ENCODE measurements at places on chromosomes 5 and 9. TPM values are rescaled to one million over a fixed set of nuclear protein-coding genes. Genes with fewer than 3 reads are reported as not detected.
A peak's percentile ranks its signal among the peaks of the same experiment; 100 is the strongest.

DNA sequence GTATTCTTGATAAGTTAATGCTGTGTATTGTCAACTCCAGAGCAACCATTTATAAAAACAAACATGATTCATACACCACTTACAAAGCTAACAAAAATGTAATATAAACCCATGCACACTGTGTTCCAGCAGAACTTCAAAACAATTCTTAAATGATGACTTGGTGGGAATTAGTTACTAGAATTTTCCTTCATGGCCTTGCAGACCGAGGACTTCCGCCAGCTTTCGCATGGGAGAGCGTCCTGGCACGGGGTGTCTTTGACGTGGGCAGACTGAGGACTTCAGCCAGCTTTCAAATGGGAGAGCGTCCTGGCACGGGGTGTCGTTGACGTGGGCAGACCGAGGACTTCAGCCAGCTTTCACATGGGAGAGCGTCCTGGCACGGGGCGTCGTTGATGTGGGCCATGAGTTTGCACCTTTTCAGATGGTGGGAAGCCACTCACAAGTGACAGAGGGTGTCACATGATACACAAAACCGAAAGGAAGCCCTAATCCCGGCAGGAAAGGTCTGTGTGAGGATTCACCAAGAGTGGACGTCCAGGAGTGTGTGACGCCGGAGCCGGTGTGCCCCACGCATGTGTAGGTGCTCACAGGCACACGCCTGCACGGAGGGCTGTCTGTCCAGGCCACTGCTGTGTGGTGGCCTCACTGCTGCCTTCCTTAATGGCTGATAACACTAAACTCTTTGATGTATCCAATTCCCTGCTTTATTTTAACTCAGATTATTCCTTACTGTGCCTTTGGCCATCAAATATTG, 211.3 kb upstream of the IRX4 start:
- no peaks in the 10 kb centered on the region for H3K4me1 ChIP-seq
- H3K27ac ChIP-seq, result no peak overlapping the region
- H3K36me3 ChIP-seq, result no peaks in the 10 kb centered on the region
- H3K27me3 ChIP-seq, result peaks cover 2% of the 10 kb centered on the region

SGCD gene
- 86.6 TPM for total RNA-seq

PCDHA1 gene
- 0.04 TPM for total RNA-seq

DNA sequence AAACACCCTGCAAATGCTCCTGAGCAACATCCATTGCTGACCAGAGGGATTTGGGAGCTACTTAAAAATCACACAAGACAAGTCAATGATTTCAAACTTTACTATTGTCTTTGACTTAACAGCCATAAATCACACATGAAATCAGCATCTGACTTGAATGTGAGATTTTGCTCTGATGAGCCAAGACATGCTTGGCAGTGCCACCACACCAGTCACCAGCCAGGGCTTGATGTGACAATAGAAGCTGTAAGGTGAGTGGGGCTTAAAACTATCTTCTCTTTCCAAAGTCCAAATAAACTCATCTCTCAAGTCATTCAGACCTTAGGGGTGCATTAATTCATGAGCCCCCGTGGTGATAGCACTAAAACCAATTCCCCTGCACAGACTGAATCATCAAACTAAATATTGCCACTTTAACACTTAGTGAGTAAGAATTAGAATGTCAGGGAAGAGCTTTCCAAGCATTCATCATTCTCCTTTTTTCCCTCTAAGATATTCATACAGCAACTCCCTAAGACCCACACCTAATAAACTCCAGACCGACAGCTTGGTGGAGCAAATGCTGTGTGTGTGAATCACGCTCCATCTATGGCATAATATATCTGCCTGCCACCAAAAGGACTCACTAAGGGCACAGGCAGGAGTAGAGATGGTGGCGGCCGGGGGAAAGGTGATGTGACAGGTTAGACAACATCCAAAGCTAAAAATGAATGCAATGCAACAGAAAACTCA, 119.4 kb downstream of the SPOCK1 start:
- H3K4me3 ChIP-seq, result no peak overlapping the region
- H3K4me1 ChIP-seq, result no peaks in the 10 kb centered on the region
- H3K36me3 ChIP-seq, result no peaks in the 10 kb centered on the region
- DNase-seq, result no peak
- H3K27ac ChIP-seq, result no peak overlapping the region
- H3K27me3 ChIP-seq, result no peaks in the 10 kb centered on the region

DNA sequence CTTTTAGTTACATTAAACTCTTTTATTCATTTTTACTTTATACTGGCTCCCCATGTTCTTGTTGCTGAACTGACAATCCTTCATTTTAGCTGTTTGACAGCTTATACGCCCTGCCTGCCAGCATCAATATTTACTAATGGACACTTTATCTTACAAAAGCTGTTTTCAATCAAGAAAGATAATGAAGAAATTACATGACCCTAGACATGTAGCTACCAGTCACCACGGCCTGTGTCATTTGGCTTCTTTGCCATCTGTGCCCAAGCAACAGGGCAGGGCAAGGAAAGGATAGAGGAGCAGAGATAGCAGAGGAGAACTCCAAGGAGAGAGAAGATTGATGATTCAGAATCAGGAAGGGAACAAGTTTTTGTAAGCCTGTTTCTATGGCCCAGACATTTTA, 647.3 kb downstream of the BRINP1 start:
- H3K4me1 ChIP-seq, result no peaks in the 10 kb centered on the region
- H3K4me3 ChIP-seq, result no peak overlapping the region
- no peak for DNase-seq
- no peaks in the 10 kb centered on the region for H3K36me3 ChIP-seq
- no peak overlapping the region for H3K27ac ChIP-seq
- H3K27me3 ChIP-seq, result no peaks in the 10 kb centered on the region

SLC6A7 gene
- 0.35 TPM for total RNA-seq

DNA sequence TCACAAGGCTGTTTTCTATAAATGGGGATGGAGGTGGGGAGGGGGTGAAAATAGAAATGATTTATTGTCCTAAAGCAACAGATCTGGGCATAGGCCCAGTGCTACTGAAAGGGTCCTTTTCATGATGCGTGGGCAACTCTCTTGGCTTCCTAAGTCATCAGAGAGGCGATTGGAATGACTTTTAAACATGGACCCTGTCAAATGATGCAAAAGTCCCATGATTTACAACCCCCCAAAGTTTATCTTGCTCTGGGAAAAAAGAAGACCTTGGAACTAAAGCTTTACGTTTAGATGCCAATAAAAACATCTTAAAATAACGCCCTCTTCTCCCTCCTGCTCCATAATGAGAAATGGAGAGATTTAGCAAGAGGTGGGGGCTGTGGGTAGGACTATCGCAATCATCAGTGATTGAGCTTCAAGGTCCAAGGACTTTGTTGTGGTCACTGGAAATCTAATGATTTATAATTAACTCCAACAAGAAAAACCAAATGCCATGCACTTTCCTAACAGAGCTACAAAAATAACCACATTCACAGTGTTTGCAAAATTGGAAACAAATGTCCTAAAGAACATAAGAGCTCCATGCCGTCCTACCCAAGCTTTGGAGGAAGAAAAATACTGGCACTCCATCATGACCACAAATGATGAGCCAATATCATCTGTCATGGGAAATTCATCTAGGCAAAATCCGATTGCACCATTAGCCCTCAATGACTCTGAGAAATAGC, 167.5 kb upstream of the CLINT1 start:
- DNase-seq, result peak; percentile 35
- H3K27ac ChIP-seq, result no peak overlapping the region
- no peaks in the 10 kb centered on the region for H3K27me3 ChIP-seq
- H3K4me3 ChIP-seq, result no peak overlapping the region

OCLN gene
- total RNA-seq, result 2.4 TPM

IFNA13 gene
- total RNA-seq, result 0.04 TPM

- H3K27ac ChIP-seq, result peak overlapping the region; percentile 94
- H3K27me3 ChIP-seq, result peaks cover 5% of the 10 kb centered on the region
- DNase-seq, result peak; percentile 63
- no peaks in the 10 kb centered on the region for H3K36me3 ChIP-seq
- peak overlapping the region; percentile 74 for H3K4me3 ChIP-seq
Measured at GRCh38 chr5:150624334-150625163, 15.9 kb upstream of the SYNPO start.

DNA sequence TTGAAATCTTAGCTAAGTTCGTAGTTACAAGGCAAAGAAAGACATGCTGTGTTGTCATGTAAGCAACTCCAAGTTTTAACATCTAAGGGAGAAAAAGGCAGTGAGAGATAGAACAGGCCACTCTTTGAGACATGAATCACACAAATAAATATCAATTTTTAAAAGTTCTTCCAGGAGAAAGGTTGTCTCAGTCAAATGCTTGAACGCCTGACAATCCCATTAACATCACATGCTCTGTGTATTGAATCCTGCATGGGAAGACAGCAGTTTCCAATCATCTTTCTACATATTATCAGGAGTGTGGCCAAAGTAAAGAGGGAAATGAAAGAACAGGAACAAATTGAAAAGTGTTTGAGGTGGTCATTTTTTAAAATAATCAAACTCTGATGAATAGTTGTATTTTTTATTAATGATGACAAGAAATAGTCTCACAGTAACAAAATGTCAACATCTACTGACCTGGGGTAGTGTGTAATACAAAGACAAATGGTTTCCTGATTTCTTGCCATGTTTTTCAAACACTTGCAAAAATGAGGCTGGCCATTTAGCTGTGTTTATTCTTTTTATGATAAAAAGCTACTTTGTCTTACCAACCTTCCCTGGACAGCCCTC, 6.4 kb upstream of the C6 start:
- peak; percentile 50 for DNase-seq
- no peaks in the 10 kb centered on the region for H3K27me3 ChIP-seq
- H3K27ac ChIP-seq, result no peak overlapping the region
- H3K36me3 ChIP-seq, result no peaks in the 10 kb centered on the region
- H3K4me1 ChIP-seq, result no peaks in the 10 kb centered on the region
- H3K4me3 ChIP-seq, result no peak overlapping the region

- peaks cover 25% of the 10 kb centered on the region for H3K27me3 ChIP-seq
- no peak overlapping the region for H3K4me3 ChIP-seq
- no peaks in the 10 kb centered on the region for H3K36me3 ChIP-seq
- no peak for DNase-seq
Measured at GRCh38 chr9:134260801-134261200, 65.5 kb upstream of the RXRA start.

DNA sequence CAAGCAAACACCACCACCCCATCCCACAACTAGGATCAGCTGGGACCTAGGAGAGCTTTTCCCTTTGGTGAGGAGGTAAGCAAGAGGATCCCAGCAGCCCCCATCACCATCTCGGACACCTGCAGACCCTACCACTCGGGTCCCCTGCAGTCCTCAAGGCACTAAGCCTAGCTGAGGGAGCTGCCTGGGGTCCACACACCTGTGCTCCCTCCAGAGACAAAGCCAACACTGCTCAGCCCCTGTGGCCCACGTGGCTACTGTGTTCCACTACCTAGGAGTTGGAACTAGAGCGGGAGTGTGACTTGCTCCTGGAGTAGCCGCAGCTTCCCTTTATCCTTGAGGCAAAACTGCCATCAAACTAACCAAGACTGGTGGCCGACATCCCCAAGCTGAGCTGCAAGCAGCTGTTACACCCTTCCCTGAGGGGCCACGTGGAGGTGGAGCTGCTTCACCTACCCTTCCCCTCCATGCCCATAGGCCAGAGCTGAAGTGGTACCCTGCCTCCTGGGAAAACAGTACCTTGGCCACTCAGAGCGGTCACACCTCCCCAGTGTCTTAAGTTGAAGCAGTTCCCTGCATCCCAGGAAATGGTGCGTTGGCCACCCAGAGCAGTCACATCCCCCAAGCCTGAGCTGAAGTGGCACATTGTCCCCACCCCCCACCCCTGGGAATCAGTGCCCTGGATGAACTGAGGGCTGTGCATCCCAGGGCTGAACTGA, 205.5 kb downstream of the CACNA1B start:
- H3K4me3 ChIP-seq, result no peak overlapping the region
- no peak overlapping the region for H3K27ac ChIP-seq
- no peaks in the 10 kb centered on the region for H3K4me1 ChIP-seq

CNTNAP3B gene
- total RNA-seq, result 8.4 TPM

DNA sequence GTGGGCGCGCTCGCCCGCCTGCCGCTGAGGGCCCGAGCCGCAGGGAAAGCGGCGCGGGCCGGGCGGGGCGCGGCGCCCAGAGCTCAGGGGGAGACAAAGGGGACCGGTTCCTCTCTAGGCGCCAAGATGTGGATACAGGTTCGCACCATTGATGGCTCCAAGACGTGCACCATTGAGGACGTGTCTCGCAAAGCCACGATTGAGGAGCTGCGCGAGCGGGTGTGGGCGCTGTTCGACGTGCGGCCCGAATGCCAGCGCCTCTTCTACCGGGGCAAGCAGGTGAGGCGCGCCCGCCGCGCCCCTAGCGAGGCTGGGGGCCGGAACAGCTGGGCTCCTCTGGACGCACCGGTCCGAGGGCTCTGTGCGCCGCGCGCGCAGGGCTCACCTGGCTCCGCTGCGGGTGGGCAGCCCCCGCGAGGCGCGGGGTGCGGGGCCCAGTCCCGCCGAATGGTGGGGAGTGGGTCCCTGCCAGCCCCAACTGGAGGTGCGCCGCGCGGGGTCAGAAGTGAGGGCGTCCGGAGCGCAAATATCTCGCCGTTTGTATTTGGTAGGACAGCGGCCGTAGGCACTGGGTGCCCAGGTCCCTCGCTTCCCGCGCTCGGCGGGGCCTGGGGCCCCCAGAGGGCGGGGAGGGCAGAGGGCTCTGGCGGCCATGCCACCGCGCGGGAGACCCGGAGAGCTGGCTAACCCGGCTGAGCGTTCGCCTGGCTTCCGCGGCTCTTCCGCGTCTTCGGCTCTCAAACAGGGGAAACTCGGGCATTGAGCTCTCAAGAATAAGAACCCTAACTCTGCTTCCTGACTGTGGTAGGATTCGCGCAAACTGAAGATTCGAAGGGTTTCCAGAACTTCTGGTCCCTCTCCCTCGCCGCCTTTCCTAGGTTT, 607 bp downstream of the UHRF2 start:
- peak overlapping the region; percentile 80 for H3K4me3 ChIP-seq
- peaks cover 6% of the 10 kb centered on the region for H3K36me3 ChIP-seq
- no peaks in the 10 kb centered on the region for H3K27me3 ChIP-seq
- H3K27ac ChIP-seq, result peak overlapping the region; percentile 93
- H3K4me1 ChIP-seq, result peaks cover 11% of the 10 kb centered on the region

DNA sequence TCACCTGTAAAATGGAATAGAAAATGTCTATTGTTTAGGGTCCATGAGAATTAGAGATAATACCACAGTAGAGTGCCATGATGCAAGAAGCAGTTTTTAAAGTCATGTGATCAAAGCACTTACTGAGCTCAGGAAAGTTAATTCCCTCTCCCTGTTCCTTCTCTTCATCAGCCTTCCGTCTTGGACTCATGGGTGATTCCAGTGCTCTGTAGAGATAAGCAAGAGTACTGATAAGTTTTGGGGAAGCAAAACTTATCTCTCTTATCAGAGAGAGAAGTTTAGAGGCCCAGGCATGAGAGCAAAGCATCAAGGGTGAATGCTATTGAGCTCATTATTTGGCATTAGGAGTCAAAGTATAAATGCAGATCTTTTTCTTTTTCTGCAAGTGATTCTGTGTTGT, 410.1 kb downstream of the AGTPBP1 start:
- no peak overlapping the region for H3K27ac ChIP-seq
- H3K4me1 ChIP-seq, result no peaks in the 10 kb centered on the region
- no peaks in the 10 kb centered on the region for H3K27me3 ChIP-seq

- no peaks in the 10 kb centered on the region for H3K36me3 ChIP-seq
- no peaks in the 10 kb centered on the region for H3K4me1 ChIP-seq
- no peak overlapping the region for H3K27ac ChIP-seq
- H3K27me3 ChIP-seq, result no peaks in the 10 kb centered on the region
Measured at GRCh38 chr5:62475072-62475471, 62.5 kb downstream of the IPO11 start.

- DNase-seq, result no peak
- H3K36me3 ChIP-seq, result no peaks in the 10 kb centered on the region
- no peaks in the 10 kb centered on the region for H3K4me1 ChIP-seq
- no peak overlapping the region for H3K27ac ChIP-seq
- H3K27me3 ChIP-seq, result no peaks in the 10 kb centered on the region
Measured at GRCh38 chr5:156087577-156088110, 239.3 kb upstream of the SGCD start.
